Kasumi-1 (cell line): ENCODE measurements at places on chromosomes 2 and 18.

DNA sequence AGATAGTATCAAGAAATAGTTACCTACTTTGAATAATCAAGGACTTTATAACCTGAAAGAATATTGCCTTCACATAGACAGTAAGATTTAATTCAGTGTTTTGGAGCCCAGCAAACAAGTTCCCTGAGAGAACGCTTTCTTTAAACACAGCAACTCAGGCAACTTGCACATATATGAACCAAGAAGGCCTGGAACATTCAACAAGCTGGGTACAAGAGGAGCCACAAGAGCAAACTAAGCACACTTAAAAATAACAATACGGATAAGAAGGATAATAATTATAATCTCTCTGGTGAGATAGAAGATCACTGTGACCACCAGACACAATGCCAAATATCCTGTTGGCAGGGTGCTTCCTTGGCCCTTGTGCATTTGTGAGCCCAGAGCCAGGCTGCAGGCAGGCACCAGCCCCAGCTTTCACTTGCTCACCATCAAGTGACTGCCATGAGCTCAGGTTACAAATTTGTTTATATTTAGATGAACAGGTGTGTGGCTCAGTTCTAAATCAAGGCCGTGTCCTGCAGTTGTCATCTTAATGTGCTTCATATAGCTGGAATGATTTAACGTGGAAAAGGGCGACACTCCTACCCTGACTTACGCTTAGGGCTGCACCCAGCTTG, 446.6 kb downstream of the IRS1 start:
- DNase-seq = no peak

DNA sequence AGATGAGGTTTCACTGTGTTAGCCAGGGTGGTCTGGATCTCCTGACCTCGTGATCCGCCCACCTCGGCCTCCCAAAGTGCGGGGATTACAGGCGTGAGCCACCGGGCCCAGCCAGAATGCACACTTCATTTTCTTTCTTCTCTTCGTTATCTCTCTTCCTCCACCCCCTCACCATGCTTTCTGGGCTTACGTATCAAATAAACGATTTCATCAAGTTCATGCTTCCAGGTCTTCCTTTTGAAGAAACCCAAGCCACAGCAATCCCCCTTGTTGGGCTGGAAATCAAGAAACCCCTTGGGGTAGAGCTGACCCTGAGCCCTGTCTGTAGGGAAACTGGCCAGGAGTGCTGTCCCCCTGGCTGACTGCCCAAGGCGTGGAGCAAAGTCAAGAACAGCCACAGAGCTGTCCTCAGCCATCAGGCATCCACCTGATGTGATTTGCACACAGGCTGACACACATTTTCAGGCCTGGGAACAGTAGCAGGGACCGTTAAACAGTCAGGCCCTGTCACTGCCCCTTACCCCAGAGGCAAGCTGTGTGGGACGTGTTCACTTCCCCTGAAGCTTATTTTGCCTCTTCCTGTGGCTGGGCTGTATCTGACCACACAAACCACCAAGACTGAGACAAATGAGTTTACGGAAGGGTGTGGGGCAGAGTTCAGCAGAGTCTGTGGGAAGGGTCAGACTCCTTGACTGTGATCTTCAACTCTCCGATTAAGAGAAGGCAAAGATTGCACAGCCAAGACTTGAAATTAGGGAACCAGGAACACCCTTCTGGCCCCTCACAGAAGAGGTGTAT, 15.1 kb upstream of the NMUR1 start:
- peak; percentile 81 for DNase-seq

DNA sequence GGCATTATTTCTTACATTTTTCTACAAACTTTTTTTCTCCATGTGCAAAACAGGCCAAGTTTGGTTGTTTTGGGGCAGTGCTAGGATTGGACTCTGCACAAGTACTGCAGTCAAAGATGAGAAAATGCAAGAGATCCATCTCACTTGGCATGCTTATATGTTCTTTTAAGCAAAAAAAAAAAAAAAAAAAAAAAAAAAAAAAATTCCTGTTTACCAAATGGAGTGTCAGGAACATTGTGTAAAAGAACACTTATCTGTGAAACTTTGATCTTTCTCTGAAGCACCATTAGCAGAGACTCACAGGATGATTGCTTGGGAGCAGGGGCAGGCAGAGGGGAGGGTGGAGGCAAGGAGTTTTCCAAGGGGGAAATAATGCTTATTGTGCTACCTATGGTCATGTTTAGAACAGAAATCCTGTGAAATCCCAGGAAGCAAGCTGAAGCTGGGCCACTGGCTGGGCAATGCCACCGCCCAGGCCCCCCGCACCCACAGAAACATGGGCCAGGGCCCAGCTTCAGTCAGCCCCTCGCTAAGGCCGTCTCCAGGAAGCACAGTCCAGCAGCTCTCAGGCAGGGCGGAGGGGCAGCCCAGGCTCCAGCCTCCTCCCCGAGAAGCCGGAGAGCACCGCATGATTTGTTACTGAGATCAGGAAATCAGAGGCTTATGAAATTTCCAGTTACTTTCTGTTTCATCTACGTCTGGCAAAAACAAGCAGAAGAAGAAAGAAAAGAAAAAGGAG, 229.4 kb downstream of the ZNF516 start:
- DNase-seq = no peak

DNA sequence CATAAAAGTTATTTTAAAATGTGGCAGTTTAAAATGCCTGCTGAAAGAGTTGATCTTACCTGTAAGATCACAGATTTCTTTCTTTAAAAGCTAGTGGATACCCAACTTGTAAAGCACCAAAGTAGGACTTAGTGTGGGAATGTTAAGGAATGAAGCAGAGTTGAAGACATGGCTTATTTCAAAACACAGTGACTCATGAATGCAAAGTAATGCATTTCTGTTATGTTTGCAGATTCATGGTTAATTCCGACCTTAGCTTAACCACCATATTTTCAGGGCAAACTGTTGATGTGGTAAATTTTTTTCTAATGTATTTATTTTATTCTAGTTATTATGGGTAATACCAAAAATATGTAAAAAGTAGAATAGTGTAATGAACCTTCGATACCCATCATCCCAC, 206.8 kb upstream of the FOSL2 start:
- DNase-seq = no peak

DNA sequence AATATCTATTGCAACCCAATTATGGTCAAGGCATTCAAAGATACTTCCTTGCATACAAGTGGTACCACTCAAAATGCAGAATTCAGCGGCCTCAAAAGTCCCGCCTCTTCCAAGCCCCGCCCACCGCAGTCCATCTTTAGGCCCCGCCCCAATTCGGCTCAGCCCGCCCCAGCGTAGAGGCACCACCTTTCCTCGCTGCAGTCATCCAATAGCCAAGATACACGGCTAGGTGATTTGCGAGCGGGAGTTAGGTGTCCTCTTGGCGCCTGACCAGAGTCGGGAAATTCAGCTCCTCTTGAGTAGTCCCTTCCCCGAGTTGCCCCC, 431 bp upstream of the SEC11C start:
- peak; percentile 93 for DNase-seq

DNA sequence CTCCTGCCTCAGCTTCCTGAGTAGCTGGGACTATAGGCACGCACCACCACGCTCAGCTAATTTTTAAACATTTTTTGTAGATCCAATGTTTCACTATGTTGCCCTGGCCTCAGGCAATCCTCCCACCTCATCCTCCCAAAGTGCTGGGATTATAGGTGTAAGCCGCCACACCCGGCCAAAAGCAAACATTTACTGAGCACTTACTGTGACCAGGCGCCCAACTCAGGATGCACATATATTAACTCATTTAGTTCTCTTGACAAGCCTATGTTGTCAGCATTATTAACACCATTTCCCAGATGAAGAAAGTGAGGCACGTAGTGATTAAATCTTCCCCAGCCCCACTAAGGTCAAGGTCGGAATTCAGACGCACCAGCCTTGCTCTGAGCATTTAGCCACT, 41.1 kb downstream of the TMEM37 start:
- DNase-seq = no peak

DNA sequence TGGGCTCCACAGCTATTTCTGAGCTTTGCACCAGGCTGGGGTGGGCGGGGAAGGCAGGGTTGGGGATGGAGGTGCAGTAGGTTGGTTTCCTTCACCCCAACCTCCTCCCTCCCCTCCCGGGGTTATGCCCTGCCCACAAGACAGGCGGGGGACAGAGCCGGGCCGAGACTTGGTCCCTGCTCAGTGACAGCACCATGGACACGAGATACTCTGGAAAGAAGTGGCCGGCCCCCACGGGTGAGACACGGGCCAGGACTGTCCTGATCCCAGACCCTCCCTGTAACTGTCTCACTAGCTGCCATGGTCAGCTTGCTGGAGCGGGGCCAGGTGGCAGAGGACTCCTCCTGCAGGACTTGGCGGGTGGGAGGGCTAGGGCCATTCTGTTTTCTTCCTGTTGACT, 59.7 kb downstream of the DYSF start:
- DNase-seq = no peak

DNA sequence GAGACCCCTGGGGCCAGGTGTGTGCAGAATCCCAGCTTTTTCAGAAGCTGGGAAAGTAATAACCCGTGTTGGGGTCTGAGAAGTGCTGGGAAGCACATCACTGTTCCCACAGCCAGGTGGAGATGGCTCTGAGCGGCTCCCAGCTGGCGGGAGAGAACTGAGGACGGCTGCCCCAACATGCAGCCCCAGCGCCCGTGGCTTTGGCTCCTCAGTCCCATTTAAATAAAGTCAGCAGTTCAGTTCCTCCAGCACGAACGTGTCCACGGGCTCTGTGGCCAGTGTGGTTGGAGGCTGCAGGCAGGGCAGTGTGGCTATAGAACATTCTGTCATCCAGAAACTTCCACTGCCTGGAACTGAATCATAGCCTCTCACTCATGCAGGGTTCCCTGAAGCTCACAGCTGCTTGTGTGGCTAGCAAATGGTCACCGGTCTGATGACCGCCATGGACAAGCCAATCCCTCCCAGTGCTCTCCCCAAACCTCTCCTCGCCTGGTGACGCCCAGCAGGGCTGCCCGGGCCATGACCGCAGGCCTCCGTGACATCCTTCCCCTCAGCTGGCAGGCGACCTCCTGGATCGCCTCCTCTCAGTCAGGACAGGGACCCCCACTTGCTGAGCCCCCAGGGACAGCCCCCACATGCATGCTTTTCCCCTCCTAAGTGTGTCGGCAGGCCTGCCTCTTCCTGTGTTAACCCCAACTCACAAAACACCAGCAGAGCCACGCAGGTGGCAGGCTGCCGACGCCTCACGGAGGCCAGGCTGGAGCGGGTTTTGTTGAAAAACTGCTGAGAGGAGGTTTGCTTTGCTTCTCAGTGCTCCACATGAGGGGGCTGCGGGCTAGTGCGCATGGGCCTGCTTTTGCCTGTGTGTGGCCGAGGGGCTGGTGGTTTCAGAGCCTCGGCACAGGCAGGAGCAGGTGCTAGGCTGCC, 1.3 kb downstream of the RTP5 start:
- no peak for DNase-seq

DNA sequence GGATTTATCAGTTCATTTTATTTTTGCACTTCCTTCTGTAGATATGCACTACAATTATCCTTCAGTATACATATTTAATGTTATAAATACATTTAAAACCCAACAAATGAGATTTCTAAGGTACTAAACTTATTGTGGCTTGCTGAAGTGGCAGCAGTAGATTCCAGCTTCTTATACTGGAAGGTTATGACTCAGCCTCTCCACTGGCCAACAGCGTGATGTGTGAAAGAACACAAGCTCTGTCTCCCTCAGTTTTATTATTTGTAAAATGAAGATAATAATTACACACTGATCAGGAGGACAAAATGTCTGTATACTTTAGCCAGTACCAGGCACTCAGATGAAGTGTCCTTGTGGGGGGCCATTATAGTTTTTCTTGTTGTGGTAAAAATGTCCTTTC, 1147.1 kb downstream of the CNTNAP5 start:
- DNase-seq = no peak

- DNase-seq = no peak
Measured at GRCh38 chr2:152063325-152063924, 35.4 kb downstream of the CACNB4 start.

GRCh38 chr2:109164739-109165221, 35.8 kb downstream of the SH3RF3 start:
- DNase-seq = peak; percentile 54

DNA sequence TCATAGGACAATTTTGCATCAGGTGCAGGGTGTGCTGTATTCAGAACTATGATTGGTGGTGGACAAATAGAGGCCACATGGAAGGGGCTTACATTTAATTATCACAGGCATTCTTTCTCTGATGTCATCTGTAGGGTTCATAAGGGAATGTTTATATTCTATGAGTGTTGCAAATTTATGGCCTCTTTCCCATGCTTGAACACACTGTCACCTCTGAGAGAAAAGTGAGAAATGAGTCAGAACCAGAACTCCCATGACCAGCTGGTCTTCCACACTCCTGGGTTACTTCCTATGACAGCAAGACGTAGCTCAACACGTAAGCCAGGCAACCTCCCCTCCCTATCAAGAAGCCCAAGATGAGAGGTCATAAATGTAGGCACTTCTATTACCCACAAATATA, 310.8 kb downstream of the PIEZO2 start:
- DNase-seq = no peak

DNA sequence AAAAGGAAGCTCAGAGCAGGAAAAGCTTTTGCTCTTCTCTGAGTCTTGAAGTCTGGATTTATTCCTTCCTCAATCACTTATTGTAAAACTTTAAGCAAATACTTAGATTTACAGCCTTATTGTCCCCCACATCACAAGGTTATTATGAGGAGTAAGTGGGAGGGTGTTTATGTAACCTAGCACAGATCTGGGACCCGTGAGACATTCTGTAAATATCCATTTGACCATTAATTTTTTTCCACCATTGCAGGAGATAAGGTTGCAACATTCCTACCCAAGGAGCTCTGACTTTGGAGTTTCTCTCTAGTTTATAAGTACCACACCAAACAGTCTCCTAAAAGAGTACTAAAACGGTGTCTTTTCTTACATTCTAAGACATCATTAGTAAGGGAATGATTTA, 52.1 kb upstream of the CTIF start:
- DNase-seq = no peak

DNA sequence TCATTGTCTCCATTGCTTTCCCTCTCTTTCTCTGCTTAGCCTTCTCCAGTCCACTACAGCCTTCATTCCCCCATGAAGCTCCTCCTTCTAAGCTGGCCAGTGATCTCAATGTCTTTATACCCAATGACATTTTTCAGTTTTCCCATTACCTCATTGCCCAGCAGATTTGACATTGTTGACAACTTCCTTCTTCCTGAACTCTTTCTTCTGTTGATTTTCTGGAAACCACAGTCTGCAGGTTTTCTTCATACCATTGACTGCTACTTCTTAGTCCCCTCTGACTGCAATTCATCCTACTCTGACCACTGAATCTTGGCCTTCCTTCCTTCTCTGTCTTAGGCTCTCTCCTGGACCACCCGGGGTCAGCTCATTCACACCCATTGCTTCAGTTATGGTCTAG, 22.9 kb upstream of the SPP2 start:
- no peak for DNase-seq
